Psoas muscle (tissue), 8 donors: ENCODE measurements at places on chromosomes 11 and 22. TPM values are rescaled to one million over a fixed set of nuclear protein-coding genes. Genes with fewer than 3 reads are reported as not detected.

C11orf52 gene
- 1.0 TPM for polyA plus RNA-seq

TMEM258 gene
- 159 TPM for polyA plus RNA-seq

MMP27 gene
- 0.06 TPM for polyA plus RNA-seq

CBLIF gene
- polyA plus RNA-seq: not detected

TRIOBP gene
- 42.7 TPM for polyA plus RNA-seq
